ENCODE measurements at places on chromosomes 16 and 17.
A peak's percentile ranks its signal among the peaks of the same experiment; 100 is the strongest.

DNA sequence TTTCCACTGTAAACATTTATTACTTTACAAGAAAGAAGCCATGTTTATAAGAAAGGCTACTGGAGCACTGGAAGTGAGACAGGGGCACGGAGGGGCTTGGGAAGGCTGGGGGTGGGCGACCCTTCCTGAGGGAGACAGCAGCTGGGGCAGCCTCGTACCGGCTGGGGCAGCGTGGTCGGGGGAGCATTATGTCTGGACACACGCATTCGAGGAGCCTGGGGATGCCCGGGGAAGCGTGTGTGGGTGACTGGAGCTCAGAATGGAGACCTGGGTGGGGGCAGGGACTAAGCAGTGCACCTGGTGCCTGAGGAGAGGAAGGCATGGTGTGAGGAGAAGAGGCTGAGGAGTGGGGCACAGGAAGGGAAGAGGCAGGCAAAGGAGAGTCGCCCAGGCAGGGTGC is 64.5 kb downstream of the SRCIN1 start:
- DNase-seq = no peak

GRCh38 chr17:8741771-8742170 is 2.9 kb downstream of the CCDC42 start:
- no peak for DNase-seq

- DNase-seq = no peak
These were observed 62.5 kb downstream of the SLC39A11 start for GRCh38 chr17:73029991-73030390.

GRCh38 chr17:58232707-58233156 is 5.7 kb upstream of the LPO start:
- DNase-seq = no peak

DNA sequence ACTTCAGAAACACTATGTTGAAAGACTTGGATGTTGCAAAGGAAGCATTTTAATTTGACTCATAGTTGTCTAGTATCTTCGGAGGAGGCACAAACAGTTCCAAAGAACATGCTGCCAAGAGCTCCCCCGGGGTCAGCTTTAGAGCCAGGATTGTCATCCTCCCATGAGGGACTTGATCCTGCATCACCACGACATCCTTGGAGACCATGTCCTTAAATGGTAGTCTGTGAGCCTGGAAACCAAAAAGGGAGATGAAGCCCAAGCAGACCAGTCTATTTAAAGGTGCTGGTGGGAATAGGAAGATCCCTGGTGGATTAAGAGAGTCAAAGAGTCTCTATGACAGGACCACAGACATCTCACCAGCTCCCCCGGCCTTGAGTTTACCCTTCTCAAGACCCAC is 33.3 kb upstream of the DYNLRB2 start:
- no peak for DNase-seq

DNA sequence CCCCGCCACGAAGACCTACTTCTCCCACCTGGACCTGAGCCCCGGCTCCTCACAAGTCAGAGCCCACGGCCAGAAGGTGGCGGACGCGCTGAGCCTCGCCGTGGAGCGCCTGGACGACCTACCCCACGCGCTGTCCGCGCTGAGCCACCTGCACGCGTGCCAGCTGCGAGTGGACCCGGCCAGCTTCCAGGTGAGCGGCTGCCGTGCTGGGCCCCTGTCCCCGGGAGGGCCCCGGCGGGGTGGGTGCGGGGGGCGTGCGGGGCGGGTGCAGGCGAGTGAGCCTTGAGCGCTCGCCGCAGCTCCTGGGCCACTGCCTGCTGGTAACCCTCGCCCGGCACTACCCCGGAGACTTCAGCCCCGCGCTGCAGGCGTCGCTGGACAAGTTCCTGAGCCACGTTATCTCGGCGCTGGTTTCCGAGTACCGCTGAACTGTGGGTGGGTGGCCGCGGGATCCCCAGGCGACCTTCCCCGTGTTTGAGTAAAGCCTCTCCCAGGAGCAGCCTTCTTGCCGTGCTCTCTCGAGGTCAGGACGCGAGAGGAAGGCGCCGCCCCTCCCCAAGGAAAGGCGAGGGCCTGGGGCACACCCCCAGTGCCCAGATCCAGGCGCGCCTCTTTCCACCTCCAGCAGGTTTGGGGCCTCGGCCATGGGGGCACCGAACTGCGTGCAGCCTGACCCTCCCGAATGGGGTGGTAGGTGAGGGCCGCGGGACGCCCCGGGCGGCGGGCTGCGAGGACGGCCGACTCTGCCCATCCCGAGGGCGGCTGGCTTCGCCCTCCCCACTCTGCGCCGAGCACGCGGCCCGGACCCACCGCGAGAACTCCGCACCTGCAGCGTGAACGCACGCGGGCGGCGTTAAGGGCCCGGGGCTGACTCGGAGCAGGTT is 664 bp downstream of the HBQ1 start:
- DNase-seq = peak; percentile 67

DNA sequence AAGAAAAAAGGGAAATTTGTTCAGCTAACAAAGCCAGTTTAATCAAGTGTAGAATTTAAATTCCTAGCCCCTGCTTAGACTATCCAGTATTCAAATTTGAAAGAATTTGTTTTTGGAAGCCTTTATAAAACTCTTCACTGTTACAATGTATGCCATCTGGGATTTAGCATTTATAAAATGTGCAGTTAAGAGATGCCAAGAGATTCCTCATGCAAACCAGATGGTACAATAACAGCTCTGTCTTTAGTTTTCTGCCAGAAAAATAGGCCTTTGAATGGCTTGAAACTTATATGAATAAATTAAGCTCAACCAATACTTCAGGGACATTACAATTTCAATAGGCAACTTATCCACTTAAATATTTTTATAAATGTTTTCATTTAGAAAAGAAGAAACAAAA is 6.8 kb upstream of the ANKS4B start:
- peak; percentile 92 for DNase-seq

- peak; percentile 62 for DNase-seq
These were observed 10.0 kb downstream of the MMP15 start for GRCh38 chr16:58035356-58036170.

- no peak for DNase-seq
These were observed 62.3 kb downstream of the ELAC2 start for GRCh38 chr17:12955521-12955920.

- no peak for DNase-seq
These were observed 160.6 kb downstream of the TANC2 start for GRCh38 chr17:63126607-63127006.

DNA sequence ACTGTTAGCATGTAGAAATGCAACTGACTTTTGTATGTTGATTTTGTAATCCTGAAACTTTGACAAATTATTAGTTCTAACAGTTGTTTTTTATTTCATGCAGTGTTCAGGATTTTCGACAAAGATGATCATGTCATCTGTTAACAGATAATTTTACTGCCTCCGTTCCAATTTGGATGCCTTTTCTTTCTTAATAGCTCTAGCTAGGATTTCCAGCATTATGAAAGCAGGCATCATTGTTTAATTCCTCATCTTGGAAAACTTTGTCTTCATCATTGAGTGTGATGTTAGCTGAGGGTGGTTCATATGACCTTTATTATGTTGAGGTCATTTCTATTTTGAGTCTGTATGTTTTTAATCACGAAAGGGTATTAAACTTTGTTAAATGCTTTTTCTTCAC is 31.9 kb downstream of the RMI2 start:
- no peak for DNase-seq

- no peak for DNase-seq
These were observed 17.3 kb upstream of the DHRS13 start for GRCh38 chr17:28920201-28920600.

DNA sequence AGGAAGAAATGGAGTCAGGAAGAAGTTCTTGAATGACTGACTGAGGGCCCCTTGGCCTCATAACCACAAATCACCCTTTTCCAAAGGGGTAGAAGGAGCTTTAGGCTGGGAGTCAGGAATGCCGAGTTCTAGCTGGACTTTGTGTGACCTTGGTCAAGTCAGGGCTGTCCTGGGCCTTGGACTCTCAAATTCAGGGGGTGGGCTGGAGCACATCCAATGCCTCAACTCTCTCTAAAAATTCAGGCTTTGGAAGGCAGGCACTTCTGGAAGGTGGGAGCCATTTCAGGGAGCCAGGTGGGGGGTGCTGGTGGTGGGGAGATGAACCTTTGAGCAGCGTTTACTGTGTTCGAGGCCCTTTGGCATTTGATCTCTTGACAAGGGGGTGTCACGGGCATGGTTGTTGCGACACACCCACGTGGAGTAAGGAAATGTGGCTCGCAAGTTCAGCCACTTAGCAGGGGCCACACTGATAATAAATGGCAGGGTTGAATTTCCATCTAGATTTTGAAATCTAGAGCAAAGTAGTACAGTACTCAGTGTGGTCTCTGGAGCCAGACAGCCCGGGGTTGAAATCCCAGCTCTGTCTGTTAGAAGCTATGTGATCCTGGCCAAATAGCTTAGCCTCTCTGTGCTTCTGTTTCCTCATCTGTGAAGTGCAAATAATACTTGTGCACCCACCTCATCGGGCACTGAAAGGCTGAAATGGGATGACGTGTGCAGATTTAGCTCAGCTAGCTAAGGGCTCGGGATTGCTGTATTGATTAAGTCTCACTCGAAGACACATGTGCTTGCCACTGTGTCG is 47.1 kb upstream of the CIBAR2 start:
- no peak for DNase-seq

DNA sequence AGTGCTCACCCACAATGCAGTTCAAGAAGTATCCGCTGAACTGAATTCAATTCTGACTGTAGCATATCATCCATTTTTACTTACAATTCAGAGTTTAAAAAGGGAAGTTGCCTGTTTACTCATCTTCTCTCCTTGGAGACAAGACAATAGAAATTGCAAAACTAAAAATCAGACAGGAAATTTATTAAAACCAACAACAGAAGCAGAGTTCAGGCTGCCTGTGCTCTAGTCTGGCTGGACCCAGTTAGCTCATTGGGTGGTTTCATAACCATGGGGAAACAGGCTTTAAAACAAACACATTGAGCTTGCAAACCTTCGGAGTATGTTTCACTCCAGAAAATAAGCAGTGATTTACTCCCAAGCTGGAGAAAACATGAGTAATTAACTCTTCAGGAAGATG is 321.4 kb downstream of the GRIN2A start:
- DNase-seq = no peak

GRCh38 chr16:84617041-84617790 is 662 bp downstream of the COTL1 start:
- peak; percentile 30 for DNase-seq

DNA sequence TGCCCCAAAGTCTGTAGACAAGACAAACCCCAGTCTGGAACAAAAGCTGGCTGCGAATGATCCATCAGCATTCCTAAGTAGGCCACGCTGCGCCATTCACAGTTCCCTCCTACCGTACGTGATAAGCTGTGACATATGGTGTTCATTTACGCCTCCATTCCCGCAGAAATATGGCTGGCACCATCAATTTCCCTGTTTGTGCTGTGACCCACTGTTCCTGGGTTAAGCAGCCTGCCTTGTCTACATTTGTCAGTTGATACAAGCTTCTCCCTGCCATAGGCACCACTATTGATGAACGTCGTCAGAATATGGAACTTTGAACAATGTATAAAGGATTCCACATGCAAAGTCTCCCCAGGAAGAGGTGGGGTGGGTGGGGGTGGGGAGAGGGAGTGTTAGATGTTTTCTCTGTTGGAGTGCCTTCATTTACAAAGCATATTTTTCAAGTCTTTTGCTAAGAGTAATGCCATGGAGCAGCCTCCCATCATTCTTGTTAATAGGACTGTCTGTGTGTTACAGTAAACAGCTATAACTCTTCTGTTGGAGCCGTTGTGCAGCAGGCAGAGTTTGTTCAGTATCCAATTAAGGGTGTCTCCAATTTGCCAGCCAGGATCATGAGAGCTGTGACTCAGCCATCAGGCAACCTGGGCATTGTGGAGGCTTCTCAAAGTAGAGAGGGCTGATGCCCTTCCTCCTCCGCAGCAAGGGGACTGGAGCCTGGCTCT is 294.6 kb downstream of the TMEM114 start:
- peak; percentile 74 for DNase-seq

GRCh38 chr17:49991409-49991808 is 3.6 kb downstream of the DLX3 start:
- no peak for DNase-seq

DNA sequence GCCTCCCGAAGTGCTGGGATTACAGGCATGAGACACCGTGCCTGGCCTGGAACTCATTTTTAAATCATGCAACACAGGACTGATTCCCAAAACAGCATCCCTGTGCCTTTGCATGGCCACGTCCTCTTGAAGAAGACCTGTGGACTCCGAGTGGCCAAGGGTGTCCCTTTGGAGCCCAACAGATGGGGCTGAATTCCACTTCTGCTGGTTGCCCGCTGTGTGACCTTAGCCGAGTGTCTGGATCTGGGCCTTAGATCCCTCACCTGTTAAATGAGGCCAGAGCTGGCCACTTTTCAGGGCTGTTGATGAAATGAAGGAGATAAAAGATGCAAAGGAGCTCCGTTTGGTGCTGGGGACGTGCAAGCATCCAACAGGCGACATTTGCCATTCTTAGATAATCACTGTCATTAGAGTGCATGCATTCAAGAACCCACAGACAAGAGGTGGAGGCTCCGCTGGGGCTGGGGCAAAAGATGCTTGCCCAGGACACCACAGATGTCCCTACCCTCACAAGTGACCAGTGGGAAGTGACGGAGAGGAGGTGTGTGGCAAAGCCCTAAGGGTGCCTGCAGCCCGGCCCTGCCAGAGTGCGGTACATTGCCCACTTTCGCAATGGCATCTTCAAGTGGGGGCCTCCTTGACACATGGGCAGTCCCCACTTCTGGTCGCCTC is 354.1 kb upstream of the TNRC6C start:
- no peak for DNase-seq

DNA sequence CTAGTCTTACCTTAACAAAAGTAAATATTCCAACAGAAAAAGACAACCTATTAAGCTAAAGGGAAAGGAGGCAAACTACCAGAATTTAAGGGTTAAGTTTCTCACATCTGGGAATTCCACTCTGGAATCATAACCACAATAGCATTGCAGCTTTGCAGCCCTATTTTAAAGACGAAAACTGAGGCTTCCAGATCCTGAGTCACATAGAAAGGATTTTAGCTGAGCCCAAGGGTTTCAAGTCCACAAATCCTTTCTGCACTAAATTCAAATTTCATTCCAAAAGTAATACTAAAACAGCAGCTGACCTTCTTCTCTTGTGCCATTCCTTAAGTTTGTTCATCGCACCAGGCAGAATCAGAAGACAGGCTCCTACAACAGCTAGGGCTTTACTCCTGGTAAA is 17.8 kb downstream of the XYLT1 start:
- DNase-seq = no peak

DNA sequence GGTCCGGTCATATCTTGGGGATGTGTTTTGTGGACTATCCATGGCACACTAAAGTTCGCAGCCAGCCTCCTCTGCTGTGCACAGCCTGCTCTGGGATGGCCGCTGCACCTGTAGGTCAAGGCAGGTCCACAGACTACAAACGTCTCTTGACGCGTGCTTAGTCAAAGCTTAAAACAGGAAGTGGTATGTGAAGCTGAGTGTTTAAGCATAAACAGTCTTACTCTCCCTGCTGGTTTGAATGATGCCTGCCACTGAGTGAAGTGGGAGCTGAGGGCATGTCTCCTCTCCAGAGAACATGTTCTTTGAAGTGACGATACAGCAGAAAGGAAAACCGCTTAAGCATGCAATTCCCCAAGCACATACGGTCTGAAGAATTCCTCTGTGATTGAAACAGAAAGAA is 365.6 kb downstream of the SLC39A11 start:
- no peak for DNase-seq

Data from cerebellar cortex (tissue), 1 donor.